ENCODE measurements at places on chromosomes 7 and 10.

GRCh38 chr7:28845106-28845505 is 113.0 kb downstream of the TRIL start:
- H3K36me3 ChIP-seq, result no peaks in the 10 kb centered on the region
- DNase-seq, result no peak
- H3K4me1 ChIP-seq, result no peaks in the 10 kb centered on the region
- no peak overlapping the region for H3K27ac ChIP-seq
- no peak overlapping the region for H3K4me3 ChIP-seq

GRCh38 chr10:48835781-48836180 is 103.9 kb downstream of the LRRC18 start:
- H3K4me1 ChIP-seq, result no peaks in the 10 kb centered on the region
- H3K36me3 ChIP-seq, result no peaks in the 10 kb centered on the region
- H3K4me3 ChIP-seq, result no peak overlapping the region

DNA sequence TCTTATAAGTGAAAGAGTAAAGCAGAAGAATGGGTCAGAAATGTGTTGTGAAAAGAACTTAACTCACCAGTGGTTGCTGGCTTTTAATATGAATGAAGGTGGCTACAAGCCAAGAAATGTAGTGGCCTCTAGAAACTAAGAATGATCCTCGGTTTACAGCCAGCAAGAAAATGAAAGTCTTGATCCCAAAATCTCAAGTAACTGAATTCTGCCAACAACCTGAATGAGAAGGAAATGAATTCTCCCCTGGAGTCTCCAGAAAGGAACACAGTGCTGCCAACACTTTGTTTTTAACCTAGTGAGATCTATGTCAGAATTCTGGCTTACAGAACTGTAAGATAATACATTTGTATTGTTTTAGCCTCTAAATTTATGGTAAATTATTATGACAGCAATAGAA is 193.0 kb downstream of the FZD1 start:
- no peak for DNase-seq
- no peaks in the 10 kb centered on the region for H3K27me3 ChIP-seq
- no peaks in the 10 kb centered on the region for H3K4me1 ChIP-seq
- H3K4me3 ChIP-seq, result no peak overlapping the region
- no peak overlapping the region for H3K27ac ChIP-seq
- no peaks in the 10 kb centered on the region for H3K36me3 ChIP-seq

GRCh38 chr10:63698787-63699150 is 177.6 kb downstream of the REEP3 start:
- no peak overlapping the region for H3K4me3 ChIP-seq
- peaks cover 56% of the 10 kb centered on the region for H3K4me1 ChIP-seq
- no peaks in the 10 kb centered on the region for H3K36me3 ChIP-seq
- H3K27ac ChIP-seq, result peak overlapping the region; percentile 91
- no peak for DNase-seq

DNA sequence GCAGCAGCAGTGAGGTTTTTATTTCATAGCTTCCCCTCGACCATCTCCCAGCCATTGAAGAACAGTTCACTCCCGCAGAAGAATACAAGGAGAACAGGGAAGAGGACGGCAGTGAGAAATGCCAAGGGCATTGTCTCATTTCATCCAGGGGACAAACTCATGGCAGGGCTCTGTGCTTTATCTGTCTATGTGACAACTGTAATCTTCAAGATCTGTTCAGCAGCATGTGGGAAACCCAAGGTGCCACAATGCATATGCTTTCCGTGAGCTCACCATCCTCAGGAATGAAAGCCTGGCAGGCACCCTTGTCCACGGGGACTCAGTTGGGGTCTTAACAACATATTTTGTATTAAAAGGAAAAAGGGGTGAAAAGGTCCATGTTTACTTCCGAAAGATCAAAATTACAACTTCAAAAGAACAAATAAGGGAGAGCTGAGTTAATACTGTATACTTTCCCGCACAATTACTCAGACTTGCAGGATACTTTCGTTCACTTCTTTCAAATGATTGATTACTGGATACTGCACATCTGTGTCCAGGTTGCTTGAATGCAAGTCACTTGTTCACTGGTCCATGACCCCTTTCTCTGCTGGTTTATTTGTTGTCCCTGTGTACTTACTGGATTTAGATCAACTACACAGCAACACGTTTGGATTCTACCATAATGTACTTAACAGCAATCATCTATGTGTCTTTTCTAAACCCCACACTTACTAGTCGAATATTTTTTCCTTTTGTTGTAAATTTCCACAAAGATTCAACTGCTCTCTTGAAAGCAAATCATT is 90.1 kb upstream of the ATP6V0A4 start:
- H3K4me3 ChIP-seq, result no peak overlapping the region
- peaks cover 48% of the 10 kb centered on the region for H3K4me1 ChIP-seq
- H3K27me3 ChIP-seq, result no peaks in the 10 kb centered on the region
- no peaks in the 10 kb centered on the region for H3K36me3 ChIP-seq
- H3K27ac ChIP-seq, result peak overlapping the region; percentile 26

- H3K36me3 ChIP-seq, result no peaks in the 10 kb centered on the region
- no peak overlapping the region for H3K27ac ChIP-seq
- no peaks in the 10 kb centered on the region for H3K27me3 ChIP-seq
- no peak for DNase-seq
Measured at GRCh38 chr10:2145491-2145890, 408.2 kb upstream of the ADARB2 start.

DNA sequence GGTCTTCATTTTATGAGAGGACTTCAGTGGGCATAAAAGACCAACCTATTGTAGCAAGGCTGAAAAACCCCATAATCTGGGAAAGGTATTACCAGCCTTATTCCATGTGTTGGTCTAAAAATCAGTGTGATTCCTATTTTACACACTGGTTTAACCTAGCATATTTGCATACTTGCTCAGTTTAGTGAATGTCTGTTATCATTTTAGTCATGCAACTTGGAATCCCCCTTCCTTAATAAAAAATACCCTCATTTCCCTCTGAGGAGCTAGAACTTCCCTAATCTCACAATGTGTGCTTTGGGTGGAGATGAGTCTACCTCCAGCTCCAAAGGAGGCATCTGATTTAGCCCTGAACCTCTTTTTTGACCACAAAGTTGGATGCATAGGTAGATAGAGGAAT is 312.8 kb upstream of the SORCS1 start:
- no peaks in the 10 kb centered on the region for H3K4me1 ChIP-seq
- H3K36me3 ChIP-seq, result no peaks in the 10 kb centered on the region
- no peak overlapping the region for H3K27ac ChIP-seq
- no peaks in the 10 kb centered on the region for H3K27me3 ChIP-seq
- DNase-seq, result no peak

DNA sequence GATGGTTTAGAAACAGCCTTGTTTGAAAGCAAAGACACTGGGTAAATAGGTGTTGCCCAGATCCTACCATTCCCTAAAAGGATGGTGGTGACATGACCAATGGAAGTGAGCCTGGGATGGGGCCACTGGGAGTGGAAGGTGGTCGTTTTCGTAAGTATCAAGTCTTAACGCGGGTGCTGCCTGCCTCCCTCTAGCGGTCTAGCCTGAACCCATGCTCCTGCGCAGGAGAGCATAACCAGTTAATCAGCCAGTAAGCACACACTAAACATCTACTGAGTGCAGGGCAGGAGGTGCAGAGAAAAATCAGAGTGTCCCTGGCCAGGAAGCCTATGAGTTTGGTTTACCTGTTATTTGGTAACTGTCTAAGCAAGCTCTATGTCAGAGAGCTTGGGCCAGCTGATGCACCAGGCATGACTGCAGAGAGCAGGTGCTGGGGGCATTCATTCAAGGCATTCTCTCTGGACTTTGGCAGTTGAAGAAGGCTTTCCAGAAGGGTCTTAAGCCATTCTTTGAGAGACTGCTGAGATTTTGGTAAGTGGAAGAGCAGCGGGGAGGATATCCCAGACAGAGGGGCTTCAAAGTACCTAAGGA is 930 bp downstream of the GARIN1A start:
- no peak overlapping the region for H3K4me3 ChIP-seq
- no peak for DNase-seq
- no peak overlapping the region for H3K27ac ChIP-seq
- no peaks in the 10 kb centered on the region for H3K4me1 ChIP-seq
- no peaks in the 10 kb centered on the region for H3K36me3 ChIP-seq
- H3K27me3 ChIP-seq, result no peaks in the 10 kb centered on the region

DNA sequence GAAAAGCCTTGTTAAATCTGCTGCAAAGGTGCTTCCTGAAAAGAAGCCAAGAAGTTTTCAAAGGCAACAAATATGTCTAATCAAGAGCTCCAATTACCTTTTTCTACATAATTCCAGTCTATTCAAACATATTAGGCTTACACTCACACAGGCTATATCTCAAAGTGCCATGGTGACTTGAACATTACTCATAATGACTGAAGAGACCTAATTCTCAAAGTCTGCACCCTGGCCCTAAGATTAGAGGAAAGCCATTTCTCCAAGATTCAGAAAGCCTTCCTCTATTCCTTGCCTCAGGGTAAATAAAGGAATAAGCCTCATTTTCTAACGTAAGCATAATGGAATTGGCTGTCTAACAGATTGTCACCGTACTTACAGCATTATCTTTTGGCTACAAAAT is 78.3 kb upstream of the THSD7A start:
- no peaks in the 10 kb centered on the region for H3K36me3 ChIP-seq
- no peak overlapping the region for H3K4me3 ChIP-seq
- DNase-seq, result peak; percentile 19
- H3K27ac ChIP-seq, result no peak overlapping the region
- H3K4me1 ChIP-seq, result no peaks in the 10 kb centered on the region

GRCh38 chr10:67784474-67784873 is 53.5 kb downstream of the DNAJC12 start:
- peaks cover 8% of the 10 kb centered on the region for H3K4me1 ChIP-seq
- no peaks in the 10 kb centered on the region for H3K36me3 ChIP-seq
- no peak for DNase-seq
- H3K27me3 ChIP-seq, result no peaks in the 10 kb centered on the region
- H3K27ac ChIP-seq, result no peak overlapping the region

GRCh38 chr10:106911096-106911495 is 253.4 kb downstream of the SORCS1 start:
- H3K27ac ChIP-seq, result no peak overlapping the region
- no peak for DNase-seq
- no peaks in the 10 kb centered on the region for H3K36me3 ChIP-seq
- no peak overlapping the region for H3K4me3 ChIP-seq
- H3K27me3 ChIP-seq, result peaks cover 48% of the 10 kb centered on the region
- H3K4me1 ChIP-seq, result no peaks in the 10 kb centered on the region

- no peak for DNase-seq
- H3K27me3 ChIP-seq, result no peaks in the 10 kb centered on the region
- H3K36me3 ChIP-seq, result no peaks in the 10 kb centered on the region
- no peak overlapping the region for H3K4me3 ChIP-seq
Measured at GRCh38 chr7:80335511-80336231, 176.2 kb downstream of the GNAT3 start.

DNA sequence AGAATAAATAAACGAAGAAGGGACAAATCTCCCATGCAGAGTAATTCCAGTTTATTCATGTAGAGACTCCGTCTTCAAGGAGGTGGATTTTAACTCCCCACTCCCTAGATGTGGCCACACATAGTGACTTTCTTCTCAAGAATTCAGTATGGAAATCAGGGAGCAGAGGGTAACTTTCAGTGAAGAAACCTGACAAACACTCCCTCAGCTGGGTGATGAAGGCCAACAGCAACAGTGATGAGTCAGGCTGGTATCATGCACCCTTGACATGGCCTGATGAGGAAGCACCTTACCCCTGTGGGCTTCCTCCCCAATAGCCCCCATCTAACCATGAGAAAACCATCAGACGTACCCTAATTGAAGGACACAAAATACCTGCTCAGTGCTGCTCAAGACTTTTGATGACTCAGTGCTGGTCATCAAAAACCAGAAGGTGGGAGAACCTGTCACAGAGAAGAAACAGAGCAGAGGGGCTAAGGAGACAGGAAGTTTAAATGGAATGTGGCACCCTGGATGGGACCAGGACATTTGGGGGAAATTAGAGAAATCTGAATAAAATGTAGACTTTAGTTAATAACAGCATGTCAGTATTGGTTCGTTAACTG is 50.6 kb downstream of the ADAMTS14 start:
- H3K27me3 ChIP-seq, result no peaks in the 10 kb centered on the region
- peak; percentile 79 for DNase-seq
- H3K36me3 ChIP-seq, result no peaks in the 10 kb centered on the region
- H3K4me1 ChIP-seq, result peaks cover 13% of the 10 kb centered on the region
- H3K27ac ChIP-seq, result no peak overlapping the region
- no peak overlapping the region for H3K4me3 ChIP-seq

DNA sequence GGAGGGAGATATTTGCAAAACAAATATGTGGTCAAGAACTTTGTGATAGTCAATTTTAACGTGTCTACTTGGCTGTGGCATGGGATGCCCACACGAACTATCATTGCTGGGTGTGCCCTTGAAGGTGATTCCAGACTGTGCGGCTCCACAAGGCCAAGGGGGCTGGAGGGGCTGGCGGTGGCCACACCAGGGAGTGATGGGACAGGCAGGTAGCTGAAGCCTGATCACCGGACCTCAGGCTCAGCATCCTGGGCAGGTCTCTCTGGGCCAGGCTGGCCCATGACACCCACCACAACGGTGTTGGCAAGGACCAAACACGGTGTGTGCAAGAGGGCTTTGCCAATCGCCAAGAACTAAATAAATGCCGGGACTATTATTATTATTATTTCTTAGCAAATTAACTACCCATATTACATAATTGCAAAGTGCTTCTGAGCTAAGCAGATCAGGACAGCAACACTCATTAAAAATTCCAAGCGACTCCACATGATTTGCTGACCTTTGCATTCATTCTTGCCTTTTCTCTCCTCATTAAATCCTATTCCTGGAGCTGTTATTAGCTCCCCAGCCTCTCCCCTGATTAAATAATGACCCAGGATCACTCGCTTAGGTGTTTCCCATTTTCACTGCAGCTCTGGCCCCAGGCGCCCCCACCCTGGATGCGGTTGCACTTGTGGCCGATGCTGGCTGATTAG is 35.4 kb upstream of the PPP2R2D start:
- no peaks in the 10 kb centered on the region for H3K36me3 ChIP-seq
- H3K4me3 ChIP-seq, result no peak overlapping the region
- no peak overlapping the region for H3K27ac ChIP-seq
- H3K4me1 ChIP-seq, result no peaks in the 10 kb centered on the region
- H3K27me3 ChIP-seq, result peaks cover 38% of the 10 kb centered on the region

- H3K4me1 ChIP-seq, result peaks cover 4% of the 10 kb centered on the region
- no peaks in the 10 kb centered on the region for H3K36me3 ChIP-seq
- DNase-seq, result no peak
- no peak overlapping the region for H3K27ac ChIP-seq
- no peak overlapping the region for H3K4me3 ChIP-seq
Measured at GRCh38 chr10:113447278-113447677, 105.6 kb upstream of the HABP2 start.

DNA sequence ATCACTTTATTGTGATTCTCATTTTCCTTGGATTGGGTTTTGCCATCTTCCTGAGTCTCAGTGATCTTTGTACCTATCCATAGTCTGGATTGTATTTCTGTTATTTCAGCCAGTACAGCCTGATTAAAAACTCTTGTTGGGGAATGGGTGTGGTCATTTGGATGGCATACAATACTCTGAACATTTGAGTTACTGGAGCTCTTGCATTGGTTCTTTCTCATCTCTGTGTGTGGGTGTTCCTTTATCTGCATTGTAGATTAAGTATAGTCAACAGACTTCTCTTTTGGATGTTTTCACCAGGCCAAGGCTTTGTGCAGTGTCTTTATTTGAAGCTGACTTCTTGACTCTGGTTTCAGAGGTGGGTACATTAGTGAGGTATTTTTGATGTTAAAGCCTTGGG is 42.2 kb downstream of the RUNDC3B start:
- DNase-seq, result no peak
- H3K4me3 ChIP-seq, result no peak overlapping the region
- H3K4me1 ChIP-seq, result no peaks in the 10 kb centered on the region
- no peaks in the 10 kb centered on the region for H3K36me3 ChIP-seq
- H3K27ac ChIP-seq, result no peak overlapping the region

GRCh38 chr7:79646278-79646677 is 192.8 kb upstream of the MAGI2 start:
- no peaks in the 10 kb centered on the region for H3K4me1 ChIP-seq
- no peaks in the 10 kb centered on the region for H3K27me3 ChIP-seq
- H3K27ac ChIP-seq, result no peak overlapping the region

GRCh38 chr10:103772096-103772845 is 83.1 kb downstream of the SH3PXD2A start:
- H3K36me3 ChIP-seq, result no peaks in the 10 kb centered on the region
- DNase-seq, result peak; percentile 56
- peaks cover 14% of the 10 kb centered on the region for H3K4me1 ChIP-seq
- H3K27ac ChIP-seq, result peak overlapping the region; percentile 51
